H4 (cell line): ENCODE measurements at places on chromosomes 13 and 19.
A peak's percentile ranks its signal among the peaks of the same experiment; 100 is the strongest.

DNA sequence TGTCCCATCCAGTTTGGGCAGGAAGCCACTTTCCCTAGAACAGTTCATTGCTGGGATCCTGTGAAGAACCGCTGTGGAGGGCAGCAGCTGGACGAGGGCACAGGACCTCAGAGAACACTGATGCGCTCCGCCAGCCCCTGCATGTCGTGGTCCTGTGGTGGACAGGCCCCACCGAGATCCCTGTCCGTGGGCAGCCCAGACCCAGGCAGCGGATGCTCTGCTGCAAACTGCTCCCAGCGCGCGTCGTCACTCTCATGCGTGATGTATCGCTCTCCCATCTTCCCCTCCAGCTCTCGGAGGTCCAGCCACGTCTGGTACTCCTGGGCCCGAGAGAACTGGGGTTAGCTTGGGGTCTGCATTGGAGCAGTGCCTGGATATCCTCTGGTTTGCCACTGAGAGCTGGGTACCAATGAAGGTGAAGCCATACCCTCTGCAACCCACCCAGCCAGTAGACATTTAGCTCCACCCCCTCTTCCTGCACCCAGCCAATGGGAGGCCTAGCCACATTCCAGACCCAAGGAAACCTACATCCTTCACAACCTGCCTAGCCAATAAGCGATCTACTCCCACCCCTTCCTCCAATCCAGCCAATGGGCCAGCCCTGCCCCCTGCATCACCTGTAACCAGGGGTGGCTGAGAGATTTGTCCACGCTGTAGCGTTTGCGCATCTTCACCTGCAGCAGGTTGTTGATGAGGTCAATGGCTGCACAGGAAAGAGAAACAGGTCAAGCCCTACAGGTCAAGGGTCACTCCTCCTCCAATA is 13.6 kb upstream of the DACT3 start:
- DNase-seq = no peak

- DNase-seq = peak; percentile 13
These were observed 87.7 kb downstream of the DOCK9 start for GRCh38 chr13:98890186-98890585.

DNA sequence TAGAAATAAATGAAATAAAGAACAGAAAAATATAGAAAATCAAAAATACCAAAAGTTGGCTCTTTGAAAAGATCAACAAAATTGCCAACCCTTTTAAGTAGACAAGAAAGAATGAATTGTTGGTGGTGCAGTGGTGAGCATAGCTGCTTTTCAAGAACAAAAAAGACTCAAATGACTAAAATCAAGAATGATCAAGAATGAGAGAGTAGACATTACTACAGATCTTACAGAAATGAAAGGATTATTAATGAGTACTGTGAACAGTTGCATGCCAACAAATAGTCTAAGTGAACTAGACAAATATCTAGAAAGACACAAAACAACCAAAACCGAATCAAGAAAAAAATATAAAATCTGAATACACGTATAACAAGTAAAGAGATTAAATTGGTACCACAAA is 53.9 kb downstream of the FNDC3A start:
- DNase-seq = no peak

DNA sequence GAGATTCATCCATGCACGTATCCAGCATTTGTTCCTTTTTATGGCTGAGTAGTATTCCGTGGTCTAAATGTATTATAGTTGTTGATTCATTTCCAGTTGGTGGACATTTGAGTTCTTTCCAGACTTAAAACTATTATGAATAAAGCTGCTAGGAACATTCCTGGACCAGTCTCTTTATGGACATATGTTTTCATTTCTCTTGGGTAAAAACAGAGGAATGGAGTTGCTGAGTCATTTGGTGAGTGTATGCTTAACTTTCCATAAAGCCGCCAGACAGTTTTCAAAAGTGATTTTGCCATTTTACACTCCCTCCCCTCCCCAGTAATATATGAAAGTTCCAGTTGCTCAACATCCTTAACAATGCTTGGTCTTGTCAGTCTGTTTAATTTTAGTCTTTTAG is 116.4 kb downstream of the TSHZ3 start:
- DNase-seq = no peak

- no peak for DNase-seq
These were observed 5.1 kb upstream of the RETN start for GRCh38 chr19:7663706-7664105.

- peak; percentile 51 for DNase-seq
These were observed 989 bp downstream of the NFILZ start for GRCh38 chr19:8631425-8631819.
